ENCODE measurements at places on chromosomes 5 and 9.

- DNase-seq, result no peak
Observed at GRCh38 chr9:85055506-85056202, 386.1 kb downstream of the NTRK2 start.

- DNase-seq, result no peak
Observed at GRCh38 chr5:136285096-136285855, 80.1 kb downstream of the TRPC7 start.

DNA sequence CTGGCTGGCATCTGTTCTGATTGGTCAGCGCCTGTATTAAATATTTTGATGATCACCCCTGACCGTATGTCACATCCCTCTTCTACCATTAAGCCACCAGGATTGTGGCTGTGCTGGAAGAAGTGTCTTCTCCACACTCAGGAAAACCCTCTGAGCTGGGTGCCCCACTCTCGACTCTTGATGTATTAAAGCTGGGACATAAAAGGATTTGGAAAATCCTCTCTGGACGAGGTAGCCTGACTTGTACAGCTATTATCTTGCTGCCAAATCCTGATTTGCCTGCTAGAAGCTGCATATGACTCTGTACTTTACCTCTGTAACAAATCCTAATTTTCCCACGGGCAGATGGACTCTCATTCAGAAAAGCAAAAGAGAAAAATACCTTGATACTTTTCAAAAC, 161.0 kb downstream of the SLC28A3 start:
- DNase-seq, result no peak

GRCh38 chr9:114285166-114285867, 37.6 kb upstream of the ORM1 start:
- DNase-seq, result no peak

DNA sequence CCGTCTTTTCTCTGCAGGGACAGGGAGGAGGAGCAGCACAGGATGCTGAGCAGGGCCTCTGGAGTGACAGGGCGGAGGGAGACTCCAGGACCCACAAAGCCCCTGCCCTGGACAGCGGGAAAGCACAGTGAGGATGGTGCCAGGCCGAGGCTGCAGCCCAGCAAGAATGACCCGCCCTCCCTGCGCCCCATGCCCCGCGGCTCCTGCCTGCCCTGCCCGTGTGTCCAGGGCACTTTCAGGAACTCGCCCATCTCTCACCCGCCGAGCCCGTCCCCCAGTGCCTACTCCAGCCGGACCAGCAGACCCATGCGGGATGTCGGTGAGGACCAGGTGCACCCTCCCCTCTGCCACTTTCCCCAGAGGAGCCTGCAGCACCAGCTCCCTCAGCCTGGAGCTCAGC, 9.1 kb upstream of the EXOC3 start:
- no peak for DNase-seq

- DNase-seq, result no peak
Observed at GRCh38 chr5:137734962-137735554, 831 bp downstream of the KLHL3 start.

- DNase-seq, result no peak
Observed at GRCh38 chr5:137470111-137470920, 28.8 kb downstream of the SPOCK1 start.

DNA sequence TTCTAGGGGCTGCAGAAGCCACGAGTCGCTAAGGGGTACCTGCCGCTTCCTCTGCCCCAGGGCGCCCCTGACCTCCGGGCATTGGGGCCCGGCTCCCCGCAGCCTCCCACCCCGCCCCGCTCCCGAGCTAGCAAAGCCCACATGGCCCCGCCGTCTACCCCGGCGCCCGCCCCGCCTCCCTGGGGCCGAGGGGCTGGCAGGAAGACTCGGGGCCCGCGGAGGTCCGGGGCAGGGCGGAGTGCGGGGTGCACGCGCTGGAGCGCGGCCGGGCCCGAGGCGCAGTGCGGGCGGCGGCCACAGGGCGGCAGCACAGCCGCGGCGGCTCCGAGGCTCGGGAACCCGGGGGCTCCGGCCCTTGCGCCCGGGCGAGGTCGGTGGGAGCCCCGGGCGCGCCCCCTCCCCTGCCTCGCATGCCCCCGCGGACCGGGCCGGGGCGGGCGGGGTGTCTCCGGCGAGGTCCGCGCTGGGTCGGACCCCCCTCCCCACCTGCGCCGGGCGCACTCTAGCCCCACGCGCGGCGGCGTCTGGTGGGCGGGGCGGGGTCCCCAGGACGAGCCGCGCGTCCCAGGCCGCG, 6.7 kb downstream of the NRARP start:
- DNase-seq, result peak; percentile 37

DNA sequence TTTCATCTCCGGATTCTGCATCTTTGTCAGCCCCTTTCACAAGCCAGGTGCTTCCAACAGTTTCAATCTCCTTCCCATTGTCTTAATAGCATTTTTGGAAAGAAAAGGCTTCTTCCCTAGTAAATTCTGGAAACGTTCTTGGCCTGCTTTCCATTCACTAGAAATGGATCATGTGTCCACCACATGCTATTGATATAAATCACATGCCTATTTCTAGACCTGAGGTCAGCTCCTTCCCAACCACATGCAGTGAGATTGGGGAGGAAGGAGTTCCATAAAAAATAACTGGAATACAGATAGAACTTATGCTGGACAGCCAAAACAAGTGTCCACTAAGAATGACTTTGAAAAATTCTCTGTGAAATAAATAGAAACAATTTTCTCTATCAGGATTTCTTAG, 181.6 kb upstream of the TMEM161B start:
- DNase-seq, result no peak

GRCh38 chr5:39446231-39446630, 21.5 kb upstream of the DAB2 start:
- DNase-seq, result no peak

DNA sequence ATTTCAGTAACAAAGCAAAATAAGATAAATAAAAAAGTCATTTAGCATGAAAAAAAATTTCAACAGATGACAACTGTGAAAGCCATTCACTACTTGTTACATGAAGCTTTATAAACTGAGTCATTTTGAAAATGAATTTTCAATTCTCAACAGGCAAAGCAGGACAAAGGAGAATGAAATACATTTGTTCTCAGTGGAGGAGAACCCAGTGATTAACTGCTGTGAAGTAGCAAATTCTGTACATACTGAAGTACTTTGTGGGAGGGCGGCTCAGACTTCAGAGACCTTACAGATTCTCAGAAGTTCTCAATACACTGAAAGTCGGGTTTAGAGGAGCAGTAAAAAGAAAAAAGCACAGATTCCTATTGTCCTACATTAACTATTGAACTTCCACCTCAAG, 21.7 kb downstream of the SKIC3 start:
- no peak for DNase-seq

- no peak for DNase-seq
Observed at GRCh38 chr9:97415146-97415545, 3.2 kb downstream of the TDRD7 start.

GRCh38 chr5:153136910-153137614, 353.4 kb upstream of the GRIA1 start:
- no peak for DNase-seq

GRCh38 chr9:37370968-37371563, 51.4 kb upstream of the GRHPR start:
- DNase-seq, result peak; percentile 7

GRCh38 chr9:34452568-34452967, 5.8 kb downstream of the FAM219A start:
- DNase-seq, result no peak

GRCh38 chr5:149358294-149358651, 427 bp downstream of the PCYOX1L start:
- DNase-seq, result peak; percentile 21

DNA sequence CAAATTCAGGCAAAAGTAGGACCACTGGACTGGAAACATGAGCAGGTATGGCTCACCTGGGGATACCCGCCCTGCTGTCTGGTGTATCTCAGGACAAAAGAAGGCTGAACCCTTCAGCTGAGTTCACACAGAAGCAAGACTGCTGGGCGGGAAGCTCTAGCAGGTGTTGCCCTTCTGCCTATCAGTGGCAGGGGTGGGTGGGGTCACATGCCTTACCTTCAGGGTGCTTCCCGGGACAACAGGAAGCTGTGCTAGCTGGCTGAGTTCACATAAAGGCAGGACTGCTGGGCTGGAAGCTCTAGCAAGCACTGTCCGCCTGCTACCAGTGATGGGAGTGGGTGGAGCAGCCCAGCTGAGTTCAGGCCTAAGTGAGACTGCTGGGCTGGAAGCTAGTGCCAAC, 498.8 kb upstream of the ZNF608 start:
- no peak for DNase-seq

GRCh38 chr5:34436761-34437501, 219.2 kb upstream of the RAI14 start:
- DNase-seq, result no peak

- no peak for DNase-seq
Observed at GRCh38 chr5:124524552-124525232, 221.7 kb downstream of the ZNF608 start.

DNA sequence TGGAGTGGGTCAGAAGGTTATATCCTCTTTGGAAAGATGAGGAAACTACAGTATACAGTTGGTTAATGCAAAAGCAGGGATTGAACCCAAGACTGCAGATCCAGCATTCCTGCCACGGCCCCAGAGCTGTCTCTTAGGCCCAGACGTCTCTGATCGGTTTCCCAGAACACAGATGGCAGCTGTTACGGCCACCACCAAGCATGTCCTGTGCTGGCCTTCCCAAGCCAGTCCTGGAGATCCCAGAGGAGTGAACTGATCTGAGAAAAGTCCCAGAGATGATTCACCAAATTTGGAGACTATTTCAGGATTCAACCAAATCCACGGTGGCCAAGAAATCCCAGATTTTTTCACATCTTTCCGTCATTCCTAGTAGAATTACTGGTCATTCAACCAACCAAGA, 20.1 kb downstream of the TNIP1 start:
- DNase-seq, result no peak

GRCh38 chr5:137310051-137310730, 188.9 kb downstream of the SPOCK1 start:
- no peak for DNase-seq

DNA sequence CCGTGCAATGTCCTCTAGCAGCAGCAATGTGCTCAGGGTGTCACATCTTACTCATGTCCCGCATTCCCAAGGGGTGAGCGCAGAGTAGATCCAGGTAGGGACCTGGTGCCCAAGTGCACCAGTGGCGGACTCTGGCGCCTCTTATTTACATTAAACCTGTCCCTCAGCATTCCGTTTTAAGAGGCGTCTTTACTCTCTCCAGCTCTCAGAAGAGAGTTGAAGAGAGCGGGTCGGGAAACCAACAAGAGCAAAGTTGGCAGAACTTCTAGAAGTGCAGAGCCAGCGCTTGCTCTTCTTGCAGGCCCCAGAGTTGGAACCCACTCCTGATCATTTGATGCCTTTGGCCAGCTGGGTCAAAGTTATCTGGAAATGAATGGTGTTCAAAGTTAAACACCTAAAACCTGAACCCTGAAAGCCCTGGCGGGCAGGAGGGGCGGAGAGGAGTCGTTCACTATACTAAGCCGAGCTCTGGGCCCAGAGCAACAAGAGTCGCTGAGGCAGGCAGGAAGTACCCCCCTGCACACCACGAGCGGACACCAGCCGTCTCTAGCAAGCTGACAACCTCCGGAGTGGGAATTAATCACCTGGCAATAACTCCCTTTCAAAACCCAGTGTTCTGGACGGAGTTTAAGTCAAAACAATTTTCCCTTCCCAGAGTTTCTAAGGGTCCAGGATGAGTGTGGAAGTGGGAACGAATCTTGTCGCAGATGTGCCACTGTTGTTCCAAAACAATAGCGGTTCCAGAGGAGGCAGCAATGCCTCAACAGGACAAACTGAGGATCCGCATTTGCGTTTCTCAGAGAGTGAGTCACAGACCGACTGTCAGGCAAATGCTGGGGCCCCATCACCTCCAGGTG, 122.8 kb downstream of the TMEM161B start:
- no peak for DNase-seq

GRCh38 chr5:72817076-72817481, 618 bp downstream of the TNPO1 start:
- no peak for DNase-seq

DNA sequence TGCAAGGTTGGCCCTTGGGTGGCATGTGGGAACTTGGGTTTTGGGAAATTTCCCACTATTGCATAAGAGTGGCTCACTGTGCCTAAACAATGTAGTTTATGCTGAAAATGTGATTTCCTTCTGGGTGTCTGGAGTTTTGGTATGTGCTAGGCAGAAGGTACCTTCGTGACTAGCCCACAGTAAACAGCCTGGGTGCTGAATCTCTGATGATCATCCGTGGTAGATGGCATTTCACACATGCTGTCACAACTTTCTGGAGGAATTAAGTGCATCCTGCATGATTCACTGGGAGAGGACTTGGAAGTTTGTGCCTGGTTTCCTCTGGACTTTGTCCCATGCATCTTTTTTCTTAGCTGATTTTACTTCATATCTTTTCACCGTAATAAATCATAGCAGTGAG, 64.5 kb downstream of the LNPEP start:
- DNase-seq, result no peak

- DNase-seq, result no peak
Observed at GRCh38 chr5:125559296-125559695, 812.9 kb upstream of the ZNF608 start.

DNA sequence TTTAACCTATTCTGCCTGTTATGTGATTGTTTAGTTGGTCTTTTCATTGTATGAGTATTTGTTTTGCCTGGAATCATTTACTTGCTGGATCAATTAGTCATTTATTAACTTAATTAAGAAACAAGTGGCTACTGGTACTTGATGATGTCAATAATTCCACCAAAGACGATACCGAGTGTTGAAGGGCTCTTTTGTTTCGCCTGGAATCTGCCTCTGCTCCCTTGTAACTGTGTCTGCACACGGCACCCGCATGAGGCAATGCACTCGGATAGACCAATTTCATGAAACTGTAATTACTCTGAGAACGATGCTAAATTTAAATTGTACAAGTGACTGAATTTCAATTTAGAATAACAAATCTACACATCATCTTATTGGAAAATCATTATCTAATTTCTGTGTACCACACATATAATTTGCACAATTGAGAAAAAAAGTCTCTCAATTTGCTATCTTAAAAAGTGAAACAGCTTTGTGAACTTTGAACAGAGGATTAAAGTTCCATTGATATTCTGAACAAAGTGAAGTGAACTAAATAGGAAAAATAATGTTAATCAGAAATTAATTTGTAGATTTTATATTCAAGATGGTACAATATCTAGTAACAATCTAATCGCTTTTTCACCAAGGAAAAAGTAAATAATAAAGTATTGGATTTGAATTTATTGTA, 143.2 kb downstream of the CTNND2 start:
- no peak for DNase-seq

DNA sequence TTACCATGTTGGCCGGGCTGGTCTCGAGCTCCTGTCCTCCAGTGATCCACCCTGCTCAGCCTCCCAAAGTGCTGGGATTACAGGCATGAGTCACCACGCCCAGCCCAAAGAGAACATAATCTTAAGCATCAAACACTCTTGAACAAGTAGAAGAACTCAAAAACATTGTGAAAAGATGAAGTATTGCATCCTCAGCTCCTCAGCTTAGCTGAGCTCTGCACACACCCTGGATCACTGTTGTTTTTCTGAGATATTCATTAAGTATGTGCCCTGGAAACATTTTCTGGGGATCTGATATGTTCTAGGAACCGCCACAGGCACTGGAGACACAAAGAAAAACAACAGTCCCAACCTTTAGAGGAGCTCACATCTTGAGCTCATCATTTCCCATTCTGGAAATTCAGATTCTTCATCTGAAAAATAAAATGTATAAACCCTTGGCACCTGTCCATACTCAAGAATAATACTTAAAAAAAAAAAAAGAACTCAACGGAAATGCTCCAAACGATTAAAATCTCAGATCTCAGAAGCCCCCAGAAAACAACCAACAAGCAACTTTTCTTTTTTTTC, 62.2 kb upstream of the ZNF462 start:
- no peak for DNase-seq

Data from T-helper 2 cell (primary cell).